ENCODE measurements at places on chromosomes 2 and 18.

DNA sequence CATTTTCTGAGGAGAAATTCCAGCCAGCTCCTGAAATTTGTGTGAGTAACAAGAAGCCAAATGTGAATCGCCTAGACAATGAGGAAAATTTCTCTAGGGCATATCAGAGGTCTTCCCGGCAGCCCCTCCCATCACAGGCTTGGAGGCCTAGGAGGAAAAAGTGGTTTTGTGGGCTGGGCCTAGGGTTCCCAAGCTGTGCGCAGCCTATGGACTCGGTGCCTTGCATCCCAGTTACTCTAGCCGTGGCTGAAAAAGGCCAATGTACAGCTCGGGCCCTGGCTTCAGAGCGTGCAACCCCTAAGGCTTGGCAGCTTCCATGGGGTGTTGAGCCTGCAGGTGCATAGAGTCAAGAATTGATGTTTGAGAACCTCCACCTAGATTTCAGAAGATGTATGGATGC lies 556.2 kb upstream of the DSEL start:
- no peak for DNase-seq

- no peak for DNase-seq
Measured at GRCh38 chr2:158204741-158205165, 103.1 kb downstream of the UPP2 start.

DNA sequence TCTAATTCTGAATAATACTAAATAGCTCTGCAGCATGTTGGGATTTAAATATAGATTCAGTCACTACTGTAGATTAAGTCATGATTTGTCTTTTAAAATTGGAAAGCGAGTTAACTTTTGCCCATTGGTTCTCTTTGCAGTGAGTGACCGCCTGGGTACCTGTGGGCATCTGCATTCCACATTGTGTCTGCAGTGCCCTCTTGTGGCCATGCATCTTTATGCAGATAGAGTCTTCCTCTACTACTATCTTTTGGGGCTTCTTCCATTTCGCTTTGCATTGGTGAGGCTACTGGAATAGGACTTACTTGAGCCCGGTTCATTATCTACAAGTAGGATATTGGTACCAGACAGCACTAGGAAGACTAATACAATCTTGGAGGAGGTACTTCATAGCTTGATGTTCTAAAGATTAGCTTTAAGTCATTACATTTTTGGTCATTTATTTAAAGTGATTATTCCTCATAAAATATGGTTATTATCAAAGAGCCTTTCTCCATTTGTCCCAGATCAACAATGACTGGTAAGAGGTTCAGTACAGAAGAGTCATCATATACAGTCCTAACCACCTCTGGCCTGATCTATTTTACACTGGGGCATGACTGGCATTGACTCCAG lies 203.0 kb downstream of the SOCS6 start:
- peak; percentile 25 for DNase-seq

DNA sequence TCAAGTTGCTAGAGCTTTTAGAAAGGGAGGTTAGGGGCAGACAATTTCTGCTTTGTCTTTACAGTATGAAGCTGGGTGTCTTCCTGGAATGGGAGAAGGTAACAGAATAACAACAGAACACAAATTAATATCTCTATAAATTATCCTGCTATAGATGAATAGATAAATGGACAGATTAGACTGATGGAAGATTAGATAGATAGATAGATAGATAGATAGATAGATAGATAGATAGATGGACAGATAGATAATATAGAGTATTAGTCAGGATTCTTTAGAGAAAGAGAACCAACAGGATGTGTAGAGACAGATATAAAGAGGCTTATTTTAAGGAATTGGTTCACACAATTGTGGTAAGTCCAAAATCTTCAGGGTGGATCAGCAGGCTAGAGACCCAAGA lies 302.2 kb downstream of the BCL11A start:
- no peak for DNase-seq

DNA sequence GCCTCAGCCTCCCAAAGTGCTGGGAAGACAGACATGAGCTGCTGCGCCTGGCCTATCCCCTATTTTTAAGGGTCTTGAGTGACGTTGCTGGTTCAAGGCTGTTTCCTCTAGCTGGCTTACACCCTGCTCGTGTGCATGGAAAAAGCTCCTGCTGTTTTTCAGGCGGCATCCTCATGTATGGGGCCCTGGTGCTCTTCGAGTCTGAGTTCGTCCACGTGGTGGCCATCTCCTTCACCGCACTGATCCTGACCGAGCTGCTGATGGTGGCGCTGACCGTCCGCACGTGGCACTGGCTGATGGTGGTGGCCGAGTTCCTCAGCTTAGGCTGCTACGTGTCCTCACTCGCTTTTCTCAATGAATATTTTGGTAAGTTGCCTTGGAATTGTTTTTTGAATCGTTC lies 22.0 kb upstream of the NFATC1 start:
- DNase-seq = no peak

- no peak for DNase-seq
Measured at GRCh38 chr2:124317628-124318027, 292.5 kb downstream of the CNTNAP5 start.

DNA sequence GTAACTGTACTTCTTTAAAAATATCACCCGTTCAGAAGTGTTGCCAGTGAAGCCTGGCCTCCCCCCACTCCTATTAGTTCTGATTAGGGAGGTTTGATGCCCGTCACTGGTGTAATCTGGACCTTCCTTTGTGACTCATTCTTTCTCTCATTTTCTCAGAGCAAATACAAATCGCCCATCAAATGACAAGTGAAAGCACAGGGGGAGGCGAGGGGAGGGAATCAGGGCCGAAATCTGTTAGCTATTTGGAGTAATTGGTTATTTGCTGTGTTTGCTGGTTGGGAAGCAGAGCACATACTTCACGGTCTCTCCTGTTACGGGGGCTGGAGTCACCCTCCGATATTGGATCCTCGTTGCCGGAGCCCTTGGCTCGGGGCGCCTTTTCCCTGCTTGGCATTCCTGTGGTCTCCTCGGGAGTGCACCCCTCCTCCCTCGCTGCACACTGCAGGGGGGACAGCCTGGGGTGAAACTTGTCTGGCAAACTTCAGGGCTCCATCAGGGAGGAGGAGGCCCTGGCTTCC lies 178.1 kb downstream of the DYSF start:
- no peak for DNase-seq

GRCh38 chr18:65146482-65147021 lies 604.3 kb upstream of the CDH7 start:
- no peak for DNase-seq

- no peak for DNase-seq
Measured at GRCh38 chr2:8110716-8111115, 571.1 kb upstream of the ID2 start.

GRCh38 chr2:26536371-26537068 lies 58.6 kb upstream of the OTOF start:
- no peak for DNase-seq

- DNase-seq = no peak
Measured at GRCh38 chr2:20604401-20604911, 46.4 kb downstream of the HS1BP3 start.

- no peak for DNase-seq
Measured at GRCh38 chr2:65613968-65614555, 181.7 kb upstream of the SPRED2 start.

DNA sequence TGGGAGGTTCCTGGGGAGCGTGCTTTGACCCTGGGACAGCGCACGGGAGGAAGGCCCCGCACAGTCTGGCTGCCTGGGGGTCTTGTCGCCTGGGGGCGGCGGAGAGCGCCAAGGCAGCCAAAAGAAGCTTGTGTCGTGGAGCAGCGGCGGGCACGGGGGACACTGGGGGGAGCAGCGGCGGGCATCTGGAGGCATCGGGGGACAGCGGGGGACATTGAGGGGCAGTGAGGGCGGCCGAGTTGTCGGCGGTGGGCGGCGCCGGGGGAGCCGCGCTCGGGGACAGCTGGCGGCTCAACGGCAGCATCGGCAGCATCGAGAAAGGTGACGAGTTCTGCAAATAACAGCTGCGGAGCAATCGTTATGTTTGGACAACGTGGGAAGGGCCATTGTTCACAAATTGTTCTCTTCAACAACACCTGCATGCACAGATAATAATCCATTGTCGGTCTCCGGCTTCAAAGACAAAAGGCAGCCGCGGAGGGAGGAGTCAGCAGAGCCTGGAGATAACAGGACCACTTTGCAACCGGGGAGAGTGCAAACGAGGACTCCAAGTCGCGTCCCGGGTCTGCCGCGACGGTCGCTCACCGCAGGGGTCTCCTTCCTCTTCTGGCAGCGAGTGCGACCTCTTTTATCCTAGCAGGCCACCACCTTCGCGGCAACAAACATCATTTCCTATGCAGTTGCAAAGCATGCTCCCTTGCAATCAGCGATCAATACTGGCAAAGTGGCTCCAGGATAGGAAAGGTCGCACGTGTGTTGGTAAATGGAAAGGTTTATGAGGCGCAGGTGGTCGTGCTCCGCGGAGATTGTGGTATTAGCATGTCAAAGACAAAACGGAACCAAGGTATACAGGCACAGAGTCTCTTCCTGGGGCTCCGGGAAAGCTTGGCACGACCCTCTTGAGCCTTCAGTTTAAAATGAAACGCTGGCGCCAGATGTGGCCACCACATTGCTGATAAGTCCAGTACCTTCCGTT lies 132.3 kb upstream of the DLX2 start:
- DNase-seq = no peak

GRCh38 chr2:190301032-190301431 lies 18.6 kb downstream of the HIBCH start:
- no peak for DNase-seq

GRCh38 chr2:45993476-45993991 lies 303.7 kb upstream of the EPAS1 start:
- peak; percentile 41 for DNase-seq

DNA sequence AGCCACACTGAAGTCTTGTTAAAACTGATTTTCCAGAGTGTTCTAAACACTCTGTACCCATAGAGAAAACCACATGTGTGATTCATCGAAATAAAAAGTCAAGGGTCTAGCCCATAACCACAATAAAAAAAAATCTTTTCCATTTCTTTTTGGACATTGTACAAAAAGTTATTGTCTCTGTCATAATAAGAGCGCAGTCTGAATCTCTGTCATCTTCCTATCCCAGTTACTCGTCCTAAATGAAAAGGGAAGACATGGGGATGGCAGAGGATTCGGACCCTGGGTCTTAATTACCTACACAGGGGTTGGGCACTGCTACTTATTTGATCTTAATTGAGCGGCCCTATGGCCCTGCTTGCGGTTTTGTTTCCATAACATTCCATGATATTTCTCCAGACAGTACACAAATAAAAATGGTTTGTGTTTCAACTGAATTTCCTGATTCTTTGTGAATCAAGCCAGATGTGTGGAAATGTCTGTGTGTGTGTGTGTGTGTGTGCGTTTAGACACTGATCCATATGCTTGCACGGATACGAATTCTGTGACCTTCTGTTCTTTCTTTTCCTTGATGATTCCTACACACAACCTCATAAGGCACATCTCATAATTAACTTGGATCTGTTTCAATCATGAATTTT lies 133.4 kb upstream of the SPATS2L start:
- DNase-seq = no peak

- DNase-seq = no peak
Measured at GRCh38 chr18:45137087-45137419, 456.4 kb downstream of the SETBP1 start.

- DNase-seq = no peak
Measured at GRCh38 chr18:45241271-45241670, 374.0 kb upstream of the SLC14A2 start.

- DNase-seq = no peak
Measured at GRCh38 chr2:46241344-46241743, 55.9 kb upstream of the EPAS1 start.

DNA sequence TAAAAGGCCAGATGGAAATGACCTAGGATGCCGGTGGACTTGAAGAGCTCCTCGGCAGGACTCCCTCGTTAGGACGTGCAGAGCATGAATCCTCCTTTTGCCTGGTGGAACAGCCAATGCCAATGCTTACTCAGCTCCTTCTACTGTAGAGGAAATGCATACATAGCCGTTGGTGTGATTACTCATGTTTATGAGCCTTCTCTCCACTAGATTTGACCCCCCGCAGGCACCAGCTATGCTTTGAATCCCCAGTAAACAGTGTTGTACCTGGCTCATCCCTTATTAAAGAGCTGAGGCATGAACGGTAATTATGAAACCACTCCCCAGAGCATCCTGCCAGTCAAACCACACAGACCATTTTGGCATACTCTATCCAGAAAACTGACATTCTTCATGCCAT lies 172.8 kb downstream of the ANTXR1 start:
- no peak for DNase-seq

GRCh38 chr2:218010140-218010983 lies 7.6 kb upstream of the TNS1 start:
- DNase-seq = no peak

DNA sequence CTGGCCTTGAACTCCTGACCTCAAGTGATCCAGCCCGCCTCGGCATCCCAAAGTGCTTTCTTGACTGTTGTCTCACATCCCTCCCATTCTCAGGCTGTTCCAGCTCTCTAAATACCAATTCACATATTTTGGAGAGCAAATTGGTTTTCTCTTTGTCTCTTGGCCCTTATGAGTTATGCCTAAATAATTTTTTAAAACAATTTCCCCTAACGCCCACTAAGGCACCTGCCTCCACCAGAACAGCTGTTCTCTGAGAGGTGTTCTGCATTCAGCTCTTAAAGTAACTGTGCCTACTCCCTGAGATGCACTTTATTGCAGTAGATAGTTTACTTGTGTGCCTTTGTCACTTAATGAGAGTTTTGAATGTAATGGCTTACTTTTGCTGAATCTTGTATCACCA lies 6.9 kb downstream of the CCDC195 start:
- DNase-seq = no peak

- DNase-seq = no peak
Measured at GRCh38 chr2:198913394-198914152, 544.2 kb downstream of the SATB2 start.

- DNase-seq = no peak
Measured at GRCh38 chr2:11245322-11245721, 90.1 kb downstream of the SLC66A3 start.

Data from activated CD4-positive, alpha-beta T cell treated with anti-CD3 and anti-CD28 coated beads for 24 hours (primary cell).